ENCODE measurements at places on chromosomes 3 and 15. TPM values are rescaled to one million over a fixed set of nuclear protein-coding genes. Genes with fewer than 3 reads are reported as not detected.

- no peak for DNase-seq
Measured at GRCh38 chr3:138125548-138126221, 6.5 kb downstream of the A4GNT start.

DNA sequence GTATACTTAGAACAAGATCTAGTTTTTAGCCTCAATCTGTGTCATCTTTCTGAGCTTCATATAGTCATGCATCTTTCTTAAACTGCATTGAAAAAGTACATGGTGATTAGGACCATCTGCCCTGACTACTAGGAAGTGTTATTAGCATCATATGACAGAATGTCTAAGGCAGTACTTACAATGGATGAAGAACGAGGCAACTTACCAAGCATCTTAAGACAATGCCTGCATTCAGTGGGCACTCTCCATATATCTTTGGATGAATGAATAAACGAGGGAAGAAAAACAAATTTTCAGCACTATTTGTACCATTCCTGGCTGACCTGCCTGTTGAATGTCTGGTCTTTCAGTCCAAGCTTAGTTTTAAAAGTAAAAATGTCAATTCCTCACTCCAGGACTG is 185.4 kb upstream of the EPHA3 start:
- no peak for DNase-seq

DNA sequence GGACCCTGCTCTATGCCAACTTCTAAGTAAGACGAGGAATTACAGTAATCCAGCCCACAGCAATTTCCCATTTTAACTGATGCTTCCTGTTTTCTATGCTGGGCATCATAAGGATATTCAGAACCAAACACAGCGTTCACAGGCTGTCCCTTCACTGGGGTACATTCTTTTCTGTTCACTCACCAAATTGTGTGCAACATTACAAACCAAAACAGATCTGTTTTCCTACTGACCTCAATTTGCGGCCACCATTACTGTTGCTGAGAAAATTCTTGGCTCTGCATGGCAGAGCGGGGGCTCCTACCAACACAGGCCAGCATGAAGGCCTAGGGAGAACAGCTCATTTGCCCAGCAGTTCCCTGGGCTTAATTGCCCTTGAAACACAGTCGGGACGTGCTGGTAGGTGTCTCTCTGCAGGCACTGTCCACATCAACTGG is 76.5 kb downstream of the MYO1E start:
- no peak for DNase-seq

GRCh38 chr3:72004749-72005292 is 219.9 kb upstream of the PROK2 start:
- DNase-seq: no peak

DNA sequence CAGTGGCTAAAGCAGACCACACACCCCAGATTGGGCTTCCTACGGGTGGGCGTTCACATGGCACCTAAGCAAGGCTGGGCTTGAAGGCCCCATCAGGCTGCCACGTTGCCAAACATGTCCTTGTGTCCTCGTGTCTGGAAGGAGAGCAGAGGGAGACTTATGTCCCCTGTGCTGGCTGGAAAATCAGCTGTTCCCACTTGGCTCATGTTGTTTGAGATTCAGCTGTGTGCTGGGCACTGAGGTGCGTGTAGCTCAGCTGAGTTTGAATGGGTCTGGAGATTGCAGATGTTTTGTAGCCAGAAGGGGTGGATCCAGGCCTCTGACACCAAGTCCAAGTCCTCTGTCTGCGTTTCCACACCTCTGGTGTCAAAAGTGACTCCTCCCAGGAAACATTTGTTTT is 34.6 kb downstream of the RLBP1 start:
- no peak for DNase-seq

DNA sequence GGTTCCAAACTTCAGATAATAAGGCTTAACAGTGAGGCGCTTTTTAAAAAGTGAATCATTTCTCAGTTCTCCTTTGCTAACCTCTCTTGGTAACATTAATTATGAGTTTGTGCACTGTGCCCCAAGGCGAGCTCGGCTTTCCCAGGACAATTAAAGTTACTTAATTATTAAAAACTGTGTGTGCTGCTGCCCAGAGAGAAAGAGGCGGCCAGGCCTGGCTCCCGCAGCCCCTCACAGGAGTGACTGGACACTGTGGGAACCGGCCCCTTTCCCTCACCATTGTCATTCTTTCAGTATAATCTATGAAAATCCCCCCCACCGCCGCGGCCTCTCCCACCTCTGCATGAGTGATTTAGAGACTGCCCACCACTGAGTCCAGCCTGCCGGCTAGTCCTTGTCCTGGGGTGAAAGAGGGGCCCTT is 43.1 kb upstream of the HES1 start:
- DNase-seq: no peak

- no peak for DNase-seq
Measured at GRCh38 chr15:31975830-31976229, 54.5 kb upstream of the CHRNA7 start.

- no peak for DNase-seq
Measured at GRCh38 chr3:101735833-101736232, 11.4 kb downstream of the CEP97 start.

GRCh38 chr15:36294359-36294758 is 285.1 kb upstream of the CDIN1 start:
- no peak for DNase-seq

DNA sequence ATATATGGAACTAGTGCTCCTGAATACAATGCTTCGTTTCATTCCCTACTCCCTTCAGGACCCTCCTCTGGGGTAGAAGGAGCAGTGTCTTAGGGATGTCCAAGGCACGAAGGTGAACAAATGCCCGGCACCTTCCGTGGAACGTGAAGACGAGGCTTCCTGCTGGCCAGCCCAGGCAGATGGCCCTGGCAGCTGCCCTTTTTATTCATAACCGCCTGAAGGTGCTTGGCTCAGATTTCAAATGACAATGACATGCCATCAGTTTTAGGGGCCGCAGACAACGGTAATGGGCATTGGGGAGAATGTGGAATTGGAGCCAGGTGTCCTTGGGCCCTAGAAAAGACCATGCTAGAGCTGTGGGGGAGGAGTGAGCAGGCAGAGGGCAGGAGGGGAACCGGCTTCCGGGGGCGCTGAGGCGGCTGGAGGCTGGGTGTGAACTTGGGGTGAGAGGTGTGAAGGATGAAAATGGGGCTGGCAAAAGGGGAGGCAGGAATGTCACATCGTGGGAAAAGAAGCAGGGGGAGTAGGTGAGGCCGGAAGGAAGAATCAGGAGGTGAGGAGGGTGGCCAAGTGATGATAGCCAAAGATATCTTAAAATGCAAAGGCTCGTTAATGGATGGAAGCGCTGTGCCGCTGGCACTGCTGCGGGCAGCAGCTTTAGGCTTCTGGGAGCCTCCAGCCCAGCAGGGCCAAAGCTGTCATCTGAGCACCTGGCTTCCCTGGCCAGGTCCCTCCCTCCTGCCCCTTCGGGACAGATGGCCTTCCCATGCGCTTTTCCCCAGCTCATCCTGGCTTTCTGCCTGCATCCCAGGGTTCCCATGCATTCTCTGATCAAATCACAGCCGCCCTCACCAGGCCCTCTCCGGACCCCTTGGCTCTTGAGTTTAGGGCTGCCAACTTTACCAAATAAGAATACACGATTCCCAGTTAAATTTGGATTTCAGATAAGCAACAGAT is 93.7 kb downstream of the TMEM266 start:
- no peak for DNase-seq

GRCh38 chr3:62567097-62568021 is 194.0 kb upstream of the FEZF2 start:
- no peak for DNase-seq

GRCh38 chr15:69518806-69519205 is 66.2 kb downstream of the RPLP1 start:
- no peak for DNase-seq

DNA sequence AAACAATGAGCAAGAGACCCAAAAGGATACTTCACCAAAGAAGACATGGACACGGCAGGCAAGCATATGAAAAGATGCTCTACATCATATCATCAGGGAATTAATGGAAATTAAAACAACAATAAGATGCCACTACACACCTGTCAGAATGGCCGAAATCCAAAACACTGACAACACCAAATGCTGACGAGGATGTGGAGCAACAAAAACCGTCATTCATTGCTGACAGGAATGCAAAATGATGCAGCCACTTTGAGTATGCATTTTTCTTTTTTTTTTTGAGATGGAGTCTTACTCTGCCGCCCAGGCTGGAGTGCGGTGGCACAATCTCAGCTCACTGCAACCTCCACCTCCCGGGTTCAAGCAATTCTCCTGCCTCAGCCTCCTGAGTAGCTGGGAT is 19.0 kb downstream of the EDC3 start:
- no peak for DNase-seq

DNA sequence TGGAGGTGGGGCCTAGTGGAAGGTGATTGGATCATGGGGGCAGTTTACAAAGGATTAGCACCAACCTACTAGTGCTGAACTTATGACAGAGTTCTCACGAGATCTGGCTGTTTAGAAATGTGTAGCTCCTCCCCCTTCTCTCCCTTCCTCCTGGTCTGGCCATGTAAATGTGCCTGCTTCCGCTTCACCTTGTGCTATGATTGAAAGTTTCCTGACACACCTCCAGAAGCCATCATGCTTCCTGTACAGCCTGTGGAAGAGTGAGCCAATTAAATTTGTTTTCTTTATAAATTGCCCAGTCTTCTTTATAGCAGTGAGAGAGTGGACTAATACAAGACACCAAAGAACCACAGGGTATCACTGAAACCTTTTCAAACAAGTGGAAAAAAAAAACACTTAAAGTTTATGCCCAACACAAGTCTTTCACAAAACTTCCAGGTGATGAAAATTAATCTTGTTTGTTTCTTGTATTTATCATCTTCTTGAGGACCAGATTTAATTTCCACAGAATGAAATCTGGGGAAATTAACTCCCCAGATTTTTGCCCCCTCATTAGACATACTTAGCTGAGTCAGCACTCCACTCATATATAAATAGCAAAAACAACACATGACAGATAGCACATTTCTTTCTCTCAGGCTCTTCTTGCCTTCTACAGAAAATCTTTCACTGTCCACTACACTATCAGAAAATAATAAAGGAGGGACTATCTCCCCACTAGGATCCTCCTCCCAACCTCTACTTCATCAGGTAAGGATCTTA is 847.2 kb downstream of the TUSC7 start:
- DNase-seq: no peak

GRCh38 chr3:4426261-4426781 is 40.7 kb downstream of the SUMF1 start:
- no peak for DNase-seq

- DNase-seq: no peak
Measured at GRCh38 chr15:61227950-61228936, 859 bp downstream of the RORA start.

- no peak for DNase-seq
Measured at GRCh38 chr3:20236603-20237002, 50.6 kb upstream of the SGO1 start.

GRCh38 chr3:10957976-10958749 is 34.4 kb upstream of the SLC6A1 start:
- no peak for DNase-seq

- DNase-seq: no peak
Measured at GRCh38 chr3:188360364-188360881, 206.5 kb downstream of the LPP start.

DNA sequence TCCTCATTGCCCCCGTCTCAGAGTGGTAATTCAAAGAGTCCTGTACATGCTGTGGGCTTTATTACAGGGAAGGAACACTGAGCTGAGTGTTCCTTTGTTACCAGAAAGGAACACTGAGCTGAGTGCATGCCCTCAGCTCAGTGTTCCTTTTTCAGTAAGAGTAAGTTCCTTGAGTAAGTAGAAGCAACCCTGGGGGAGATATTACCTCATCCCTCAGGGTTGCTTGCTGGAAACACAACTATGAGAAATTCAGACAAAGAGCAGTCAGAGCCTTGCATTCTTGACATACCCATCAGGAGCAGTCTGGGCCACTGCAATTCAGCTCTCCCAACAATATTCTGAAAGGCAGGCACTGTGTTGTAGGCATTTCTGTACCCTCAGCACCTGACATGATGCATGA is 17.0 kb downstream of the CHRM5 start:
- no peak for DNase-seq

DNA sequence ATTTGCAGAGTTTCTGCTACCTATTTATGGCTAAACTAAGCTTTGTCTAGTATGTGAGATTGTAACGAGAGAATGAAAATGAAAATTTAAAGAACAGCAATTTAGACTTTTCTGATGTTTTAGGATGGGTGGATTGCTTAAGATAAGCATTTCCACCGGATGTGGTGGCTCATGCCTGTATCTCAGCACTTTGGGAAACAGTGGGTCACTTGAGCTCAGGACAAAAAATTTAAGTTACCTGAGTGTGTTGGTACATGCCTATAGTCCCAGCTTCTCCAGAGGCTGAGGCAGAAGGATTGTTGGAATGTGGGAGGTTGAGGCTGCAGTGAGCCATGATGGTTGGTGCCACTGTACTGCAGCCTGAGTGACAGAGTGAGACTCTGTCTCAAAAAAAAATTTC is 3.3 kb downstream of the PPP4R2 start:
- DNase-seq: peak; percentile 17

GRCh38 chr3:8451696-8452095 is 49.9 kb upstream of the LMCD1 start:
- DNase-seq: no peak

DNA sequence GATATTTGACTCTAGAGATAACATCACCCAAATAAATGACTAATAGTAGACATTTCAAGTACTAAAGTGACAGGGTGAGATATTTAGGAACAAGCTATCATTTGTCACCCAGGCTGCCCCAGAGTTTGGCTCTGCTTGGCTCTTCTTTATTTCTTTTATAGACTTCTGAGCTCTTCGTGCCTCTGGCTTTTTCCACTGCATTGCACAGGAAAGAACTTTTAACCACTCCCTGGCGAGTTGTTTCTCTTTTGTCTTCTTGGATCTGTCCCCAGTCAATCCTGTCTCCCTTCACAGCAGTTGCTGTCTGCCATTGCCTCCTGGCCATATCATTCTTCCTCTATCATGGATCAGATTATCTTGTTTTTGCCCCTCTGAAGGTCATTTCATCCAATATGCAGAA is 339.2 kb upstream of the DCBLD2 start:
- no peak for DNase-seq

DNA sequence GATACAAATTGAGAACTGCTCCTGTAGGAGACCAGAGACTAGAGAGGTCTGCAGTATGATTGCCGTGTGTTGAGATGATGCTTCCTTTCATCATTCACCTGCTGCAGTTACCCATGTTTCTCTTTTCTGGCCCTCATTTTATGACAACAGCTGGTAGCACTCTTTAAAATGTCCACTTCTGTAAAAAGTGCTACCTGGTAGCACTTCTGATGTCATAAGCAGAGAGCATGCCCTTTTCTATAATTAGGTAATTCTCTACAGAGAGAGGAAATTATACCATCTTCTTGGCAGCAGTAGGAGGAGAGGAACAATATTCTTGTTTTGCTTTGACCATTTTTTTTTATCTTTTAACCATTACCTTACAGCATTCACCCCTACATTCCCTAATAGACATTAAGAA is 123.8 kb downstream of the PPM1L start:
- no peak for DNase-seq

KIAA1143 gene
- 39.2 TPM for total RNA-seq

PAK6 gene
- 0.27 TPM for total RNA-seq

GABRB3 gene
- not detected for total RNA-seq

GUCA1C gene
- not detected for total RNA-seq

ERICH6 gene
- 0.39 TPM for total RNA-seq

P2RY13 gene
- total RNA-seq: not detected

KIF15 gene
- total RNA-seq: 28.7 TPM

GOLGA8R gene
- total RNA-seq: 3.0 TPM

CKMT1A gene
- total RNA-seq: 0.48 TPM

MINAR1 gene
- total RNA-seq: 0.55 TPM

PPP1R2 gene
- total RNA-seq: 74.2 TPM

PLSCR2 gene
- not detected for total RNA-seq

SEMA3F gene
- total RNA-seq: 0.21 TPM

RTP1 gene
- total RNA-seq: not detected

FBXO45 gene
- total RNA-seq: 22.4 TPM

LMAN1L gene
- 0.32 TPM for total RNA-seq
